T-helper 17 cell (primary cell): ENCODE measurements at places on chromosomes 1 and 21. TPM values are rescaled to one million over a fixed set of nuclear protein-coding genes. Genes with fewer than 3 reads are reported as not detected.

- no peak for DNase-seq
- H3K36me3 ChIP-seq = no peaks in the 10 kb centered on the region
- H3K4me3 ChIP-seq = no peak overlapping the region
- no peaks in the 10 kb centered on the region for H3K4me1 ChIP-seq
- H3K27me3 ChIP-seq = peaks cover 6% of the 10 kb centered on the region
- no peak overlapping the region for H3K27ac ChIP-seq
Observed at GRCh38 chr21:38944903-38945302, 139.2 kb downstream of the ETS2 start.

DNA sequence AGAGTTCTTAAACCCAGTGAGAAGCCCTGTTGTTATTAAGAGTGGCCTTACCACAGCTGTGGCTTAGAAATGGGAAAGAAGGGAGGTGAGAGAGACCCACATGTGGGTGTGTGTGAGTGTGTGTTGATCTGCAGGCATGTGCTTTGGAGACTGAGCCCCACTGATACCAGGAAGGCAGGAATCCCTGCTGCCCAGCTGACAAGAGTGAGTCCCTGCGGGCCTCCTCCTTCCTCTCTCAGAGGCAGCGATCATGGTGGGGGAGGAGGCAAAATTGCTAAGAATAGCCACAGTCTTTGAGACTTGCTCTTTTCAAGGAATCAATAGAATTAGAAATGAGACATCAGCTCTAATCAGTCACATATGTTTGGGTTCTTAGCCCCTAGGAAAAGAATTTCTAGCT lies 87.0 kb upstream of the WARS2 start:
- peaks cover under 1% of the 10 kb centered on the region for H3K36me3 ChIP-seq
- H3K4me1 ChIP-seq = no peaks in the 10 kb centered on the region
- no peaks in the 10 kb centered on the region for H3K27me3 ChIP-seq

- peaks cover 10% of the 10 kb centered on the region for H3K36me3 ChIP-seq
- peaks cover 17% of the 10 kb centered on the region for H3K4me1 ChIP-seq
- no peak for DNase-seq
- H3K4me3 ChIP-seq = peak overlapping the region; percentile 60
- peaks cover 72% of the 10 kb centered on the region for H3K27me3 ChIP-seq
Observed at GRCh38 chr1:18109756-18110597, 2.4 kb downstream of the IGSF21 start.

GRCh38 chr1:169999331-169999741 lies 75.2 kb downstream of the KIFAP3 start:
- no peaks in the 10 kb centered on the region for H3K27me3 ChIP-seq
- peaks cover 8% of the 10 kb centered on the region for H3K4me1 ChIP-seq
- no peak overlapping the region for H3K4me3 ChIP-seq
- no peak overlapping the region for H3K27ac ChIP-seq

GRCh38 chr1:40532844-40533424 lies 1.5 kb downstream of the ZNF684 start:
- peaks cover 20% of the 10 kb centered on the region for H3K4me1 ChIP-seq
- DNase-seq = no peak
- H3K36me3 ChIP-seq = peaks cover 4% of the 10 kb centered on the region
- peak overlapping the region; percentile 9 for H3K4me3 ChIP-seq
- peak overlapping the region; percentile 95 for H3K27ac ChIP-seq

DNA sequence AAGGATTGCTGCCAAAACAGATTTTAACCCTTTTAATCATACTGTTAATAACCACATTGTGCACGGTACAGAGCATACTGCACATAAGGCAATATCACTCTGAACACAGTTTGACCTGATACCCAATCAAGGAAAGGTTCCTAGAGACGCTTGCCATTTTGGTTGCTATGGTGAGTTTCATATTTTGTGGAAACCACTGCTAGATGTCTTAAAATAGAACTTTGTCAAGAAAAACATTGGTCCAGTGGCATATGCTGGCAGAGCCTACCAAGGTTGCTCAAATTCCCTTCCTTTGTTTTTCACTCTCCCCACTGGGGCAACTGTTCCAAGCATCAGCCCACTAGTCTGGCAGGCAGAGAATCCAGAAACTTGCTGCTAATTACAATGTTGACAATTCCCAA lies 114.8 kb upstream of the DPYD start:
- H3K27me3 ChIP-seq = peaks cover 19% of the 10 kb centered on the region
- DNase-seq = no peak
- no peaks in the 10 kb centered on the region for H3K36me3 ChIP-seq
- no peak overlapping the region for H3K27ac ChIP-seq

Gene CPLANE2
- 4.3 TPM for total RNA-seq

Gene ERMAP
- total RNA-seq = 8.9 TPM

Gene GBP6
- 0.17 TPM for total RNA-seq

Gene SLC2A5
- total RNA-seq = 0.85 TPM
